ENCODE measurements at places on chromosomes 2 and 18.
A peak's percentile ranks its signal among the peaks of the same experiment; 100 is the strongest.

DNA sequence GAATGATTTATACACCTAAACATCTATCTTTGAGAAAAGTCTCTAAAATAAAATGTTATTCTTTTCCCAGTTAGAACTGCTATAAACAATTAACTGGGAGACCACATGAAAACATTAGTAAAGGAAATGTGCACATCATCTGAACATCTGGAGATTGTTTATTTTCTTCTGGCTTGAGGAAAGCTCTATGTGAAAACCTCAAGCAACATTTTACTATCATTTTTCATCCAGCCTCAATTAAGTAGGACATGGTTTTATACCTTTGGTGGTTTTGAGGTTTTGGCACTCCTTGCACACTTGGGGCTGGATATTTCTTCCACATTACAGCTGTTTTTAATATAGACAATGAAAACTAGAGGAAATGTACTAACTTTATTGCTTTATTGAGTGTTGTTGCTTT lies 609.5 kb upstream of the SLC8A1 start:
- DNase-seq = no peak

DNA sequence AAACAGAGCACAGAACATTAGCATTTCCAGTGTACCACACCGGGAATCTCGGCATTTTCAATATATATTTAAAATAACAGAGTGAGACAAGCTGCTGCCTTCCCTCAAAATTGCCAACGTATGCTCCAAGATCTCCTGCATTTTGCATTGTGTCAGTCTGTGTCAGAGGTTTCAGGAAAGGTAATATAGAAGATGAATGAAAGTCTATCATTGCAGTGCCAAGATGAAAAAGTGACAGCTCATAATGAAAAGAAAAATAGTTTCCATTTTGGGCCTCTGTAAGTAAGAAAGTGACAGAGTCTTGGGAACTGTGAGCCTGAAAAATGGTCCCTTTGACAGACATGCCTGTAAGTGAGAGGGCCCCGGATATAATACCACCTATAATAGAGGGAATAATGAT lies 297.8 kb upstream of the PIK3C3 start:
- no peak for DNase-seq

DNA sequence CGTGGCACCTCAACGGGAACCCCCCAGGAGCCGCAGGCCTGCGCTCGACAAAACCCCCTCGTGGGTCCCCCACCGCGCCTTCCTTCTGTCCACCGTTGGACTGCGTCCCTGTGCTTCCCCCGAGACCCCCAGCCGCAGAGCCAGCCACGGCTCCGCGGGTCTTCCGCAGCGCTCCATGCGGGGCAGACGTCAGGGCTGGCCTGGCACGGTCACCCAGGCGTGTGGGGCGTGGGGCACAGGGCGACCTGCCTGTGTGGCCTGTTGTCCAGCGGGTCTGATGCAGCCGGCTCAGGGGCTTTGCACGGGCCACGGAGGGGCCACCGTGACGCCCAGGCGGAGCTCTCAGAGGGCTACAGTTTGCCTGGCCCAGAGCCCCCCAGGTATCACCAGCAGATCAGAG lies 11.0 kb downstream of the NFATC1 start:
- DNase-seq = no peak

- DNase-seq = peak; percentile 56
Observed at GRCh38 chr2:60882971-60883753, 1.8 kb downstream of the REL start.

All from MV-4-11 (cell line).